GM18507 (cell line): ENCODE measurements at places on chromosomes 1 and 21.

GRCh38 chr1:35554266-35555211 lies 2.7 kb downstream of the KIAA0319L start:
- no peak for DNase-seq

- no peak for DNase-seq
These were observed 683 bp upstream of the ZNF436 start for GRCh38 chr1:23370330-23370708.

DNA sequence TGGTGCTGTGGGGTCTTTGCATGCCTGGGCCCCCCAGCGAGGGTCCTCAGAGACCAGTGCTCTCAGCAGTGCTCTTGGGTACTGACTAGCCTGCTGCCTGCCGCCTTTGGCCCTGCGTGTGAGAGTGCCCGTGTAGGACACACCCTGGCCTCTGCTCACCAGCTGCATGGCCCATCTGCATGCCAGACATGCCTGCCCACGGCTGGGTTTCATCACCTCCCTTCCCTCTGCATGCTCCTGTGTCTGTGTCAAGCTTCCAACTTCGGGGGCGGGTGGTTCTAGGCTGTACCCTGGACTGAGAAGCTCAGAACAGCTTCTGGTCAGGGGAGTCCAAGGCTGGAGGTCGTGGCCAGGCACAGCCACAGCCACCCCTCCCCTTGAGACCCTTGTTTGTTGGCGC lies 56.9 kb downstream of the PTPRF start:
- no peak for DNase-seq

GRCh38 chr1:245215071-245215470 lies 60.3 kb downstream of the KIF26B start:
- DNase-seq = no peak

DNA sequence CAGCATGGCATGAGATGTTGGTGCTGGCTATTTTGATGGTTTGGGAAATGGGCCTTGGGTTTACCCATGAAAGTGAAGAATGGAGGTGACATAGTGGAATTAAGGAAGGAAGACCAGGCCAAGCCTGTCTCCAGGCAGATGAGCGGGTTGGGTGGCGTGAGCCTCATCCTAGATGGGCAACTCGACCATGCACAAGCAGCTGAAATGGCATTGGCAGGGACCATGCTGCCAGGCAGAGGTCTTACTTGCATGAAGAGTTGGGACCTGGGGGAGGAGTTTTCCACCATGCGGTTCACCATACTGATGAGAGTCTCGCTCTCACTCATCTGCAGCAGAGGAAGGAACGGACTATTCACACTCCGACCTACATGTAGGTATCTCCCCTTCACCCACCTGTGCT lies 37.5 kb upstream of the GOLT1A start:
- DNase-seq = no peak

DNA sequence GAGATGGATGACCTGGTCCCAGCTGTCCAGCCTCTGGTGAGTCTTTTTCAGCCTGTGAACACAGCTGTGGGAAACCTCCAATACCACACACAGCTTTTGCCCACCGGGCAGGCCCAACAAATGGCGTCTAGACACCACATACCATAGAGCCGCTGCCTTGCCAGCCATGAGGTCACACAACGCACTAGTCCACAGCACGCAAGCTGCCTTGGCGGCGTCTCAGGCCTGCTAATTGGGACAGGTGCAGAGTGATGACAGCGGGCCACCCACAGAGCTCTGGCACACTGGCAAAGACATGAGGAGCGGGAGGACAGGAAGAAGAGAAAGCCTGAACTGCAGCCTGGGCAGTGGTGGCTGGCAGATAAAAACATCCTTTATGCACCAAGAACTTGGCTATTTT lies 125.5 kb downstream of the ADAMTS1 start:
- no peak for DNase-seq

GRCh38 chr21:29550205-29550604 lies 251.5 kb downstream of the BACH1 start:
- DNase-seq = no peak

DNA sequence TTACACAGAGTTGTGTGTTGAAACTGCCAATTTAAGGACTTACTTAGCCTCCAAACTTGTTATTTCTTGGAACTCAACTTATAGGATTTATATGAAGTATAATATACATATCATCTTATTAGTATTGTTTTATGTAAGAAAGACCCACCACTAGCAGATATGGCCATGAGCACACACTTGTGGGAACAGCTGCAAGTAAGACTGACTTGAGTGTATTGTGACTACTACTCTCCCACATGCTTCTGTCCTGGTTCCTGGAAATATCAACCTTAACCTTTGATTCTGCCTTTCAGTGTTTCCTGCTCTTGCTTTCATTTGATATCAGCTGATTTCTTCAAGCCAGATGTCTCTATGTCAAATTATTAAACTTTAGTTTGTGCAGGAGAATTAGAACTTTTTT lies 175.3 kb downstream of the MAGI3 start:
- no peak for DNase-seq

DNA sequence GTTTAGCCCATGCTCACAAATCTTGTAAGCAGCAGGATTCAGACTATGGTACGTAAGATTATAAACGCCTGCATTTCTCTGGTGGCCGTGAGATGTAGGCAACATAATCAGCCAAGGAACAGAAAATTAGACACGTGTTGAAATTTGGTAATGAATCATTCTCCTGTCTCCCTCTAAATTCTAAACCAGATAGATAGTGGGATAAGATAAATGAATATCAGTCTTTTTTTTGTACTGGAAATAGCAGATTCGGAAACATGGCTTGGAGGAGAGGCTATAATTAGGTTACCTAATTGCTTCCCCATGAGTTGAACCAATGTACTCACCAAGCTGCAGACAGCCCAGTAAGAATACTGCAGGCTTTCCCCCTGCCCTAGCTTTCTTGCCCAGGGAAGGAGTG lies 172.3 kb downstream of the TGFB2 start:
- no peak for DNase-seq

GRCh38 chr1:162475539-162476185 lies 22.0 kb upstream of the UHMK1 start:
- DNase-seq = no peak

GRCh38 chr1:73096841-73097240 lies 814.5 kb upstream of the NEGR1 start:
- DNase-seq = no peak
